ENCODE measurements at places on chromosomes 5 and 9.

DNA sequence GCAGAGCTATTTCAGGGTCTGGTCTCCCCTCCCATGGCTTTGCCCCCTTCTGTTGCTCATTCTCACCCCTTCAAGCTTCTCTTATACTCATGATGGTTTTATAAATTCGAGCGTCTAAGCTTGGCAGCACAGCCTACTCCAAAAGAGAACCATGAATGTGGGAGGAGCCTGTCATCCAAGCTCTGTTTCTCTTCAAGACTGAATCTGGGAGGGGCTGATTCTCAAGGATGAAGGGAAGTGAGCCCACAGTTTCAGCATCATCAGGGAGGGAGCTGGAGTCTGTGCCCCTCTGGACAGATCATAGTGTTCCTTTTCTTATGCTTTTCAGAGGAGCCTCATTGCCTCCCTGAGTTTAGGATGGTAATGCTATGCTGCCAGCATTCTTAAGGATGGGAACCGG is 168.6 kb downstream of the CFAP90 start:
- DNase-seq, result no peak

- no peak for DNase-seq
Observed at GRCh38 chr5:95403996-95404395, 12.8 kb downstream of the FAM81B start.

DNA sequence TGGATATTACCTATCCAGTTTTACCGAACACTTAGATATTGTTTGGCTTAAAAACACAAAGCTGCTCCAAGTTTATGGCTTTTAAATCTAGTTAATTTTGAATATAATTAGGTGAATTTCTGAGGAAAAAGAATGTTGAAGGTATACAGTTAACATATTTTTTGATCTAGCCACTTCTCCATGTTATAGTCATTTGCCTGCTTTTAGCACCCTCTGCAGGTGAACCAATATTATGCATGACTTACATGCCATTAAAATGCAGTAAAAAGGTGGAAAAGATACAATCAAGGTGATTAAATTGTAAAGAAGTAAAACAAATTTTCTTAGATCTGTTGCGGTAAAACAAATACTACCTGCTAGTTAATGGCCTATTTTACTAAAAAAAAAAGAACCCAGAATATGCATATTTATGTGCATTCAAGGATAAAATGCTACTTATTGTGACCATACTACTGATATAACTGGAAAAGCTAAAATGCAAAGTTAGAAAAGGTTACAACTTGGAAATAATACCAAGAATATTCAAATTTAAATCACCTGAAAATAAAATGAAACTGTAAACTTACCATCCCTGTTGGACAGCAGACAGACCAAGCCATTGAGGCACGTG is 132.1 kb downstream of the AP3B1 start:
- no peak for DNase-seq

DNA sequence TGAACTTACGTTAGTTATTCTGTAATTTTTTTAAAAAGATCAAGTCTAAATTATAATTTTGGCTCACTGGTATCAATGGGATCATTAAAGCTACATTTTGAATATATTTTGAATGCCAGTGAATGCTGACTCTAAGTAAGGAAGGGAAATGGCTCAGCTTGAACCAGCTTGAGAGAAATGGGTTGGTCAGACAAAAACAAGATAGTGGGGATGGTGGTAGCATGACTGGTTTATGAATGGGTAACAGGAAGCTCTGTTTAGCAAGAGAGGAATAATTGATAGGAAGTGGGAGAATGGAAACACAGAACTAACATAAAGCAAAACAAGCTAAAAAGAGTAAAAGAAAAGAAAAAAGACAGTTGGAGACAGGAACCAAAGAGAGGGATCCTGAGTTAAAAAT is 220.2 kb downstream of the ADAMTS6 start:
- DNase-seq, result no peak

DNA sequence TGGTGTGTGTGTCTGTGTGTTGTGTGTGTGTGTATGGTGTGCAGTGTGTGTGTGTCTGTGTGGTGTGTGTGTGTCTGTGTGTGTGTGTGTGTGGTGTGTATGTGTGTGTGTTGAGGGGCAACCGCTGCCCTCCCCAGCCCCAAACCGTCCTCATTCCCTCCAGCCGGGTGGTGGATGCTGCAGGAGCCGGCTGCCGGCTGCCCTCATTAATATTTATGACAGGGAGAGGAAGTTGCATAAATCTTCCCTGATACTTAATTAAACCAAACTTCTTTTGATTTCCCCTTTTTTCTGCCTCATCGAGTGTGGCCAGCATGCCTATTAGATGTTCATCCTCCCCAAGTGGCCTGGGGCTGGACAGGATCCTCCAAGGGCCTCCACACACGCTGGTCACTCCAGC is 121.4 kb upstream of the MVB12B start:
- DNase-seq, result no peak

DNA sequence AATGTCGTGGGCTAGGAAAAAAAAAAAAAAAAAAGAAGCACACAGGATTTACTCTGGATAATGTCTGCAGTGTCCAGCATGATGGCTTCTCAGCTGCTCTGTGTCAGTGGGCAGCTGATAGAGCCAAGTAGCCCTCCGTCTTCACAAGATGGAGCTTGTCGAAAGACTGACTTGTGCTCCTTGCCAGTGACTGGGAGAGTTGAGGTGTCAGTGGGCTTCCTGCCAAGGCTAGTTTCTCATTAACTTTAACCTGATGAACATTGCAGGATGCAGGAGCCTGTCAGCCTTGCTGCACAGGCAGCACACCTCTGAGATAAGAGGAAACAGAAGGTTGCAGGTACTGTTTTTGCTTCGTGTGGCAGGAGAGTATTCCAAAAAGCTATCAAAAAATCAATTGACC is 171.4 kb upstream of the SGCD start:
- no peak for DNase-seq

GRCh38 chr5:173648308-173648866 is 31.9 kb upstream of the BOD1 start:
- no peak for DNase-seq

DNA sequence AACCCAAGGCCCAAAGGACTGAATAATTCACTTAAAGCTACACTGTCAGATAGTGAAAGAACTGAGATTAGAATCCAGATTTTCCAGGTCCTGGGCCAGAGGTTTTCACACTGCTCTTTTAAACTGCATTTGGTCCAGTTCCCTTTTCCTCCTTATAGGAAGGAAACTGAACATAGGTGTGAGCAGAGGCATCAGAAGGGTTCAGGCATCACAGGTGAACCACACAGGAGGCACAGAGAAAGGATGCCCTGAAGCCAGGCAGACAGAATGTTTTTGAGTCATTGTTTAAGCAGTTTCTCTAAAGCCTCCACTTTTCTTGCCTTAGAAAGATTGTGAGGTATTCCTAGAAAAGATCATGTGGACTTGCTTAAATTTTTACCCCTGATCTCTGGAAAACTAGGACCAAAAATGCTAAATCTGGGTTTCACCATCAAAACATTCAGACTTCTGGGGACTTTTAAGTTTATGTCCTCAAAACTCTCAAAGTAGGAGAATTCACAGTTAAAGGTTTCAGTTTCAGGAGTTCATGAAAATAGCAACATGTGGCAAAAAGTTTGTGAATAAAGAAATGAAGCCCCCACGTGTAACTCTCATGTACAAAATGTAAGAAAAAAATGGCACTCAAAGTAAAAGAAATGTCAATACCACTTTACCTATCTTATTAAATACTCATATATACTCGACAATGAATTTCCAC is 386.1 kb downstream of the NTRK2 start:
- no peak for DNase-seq

DNA sequence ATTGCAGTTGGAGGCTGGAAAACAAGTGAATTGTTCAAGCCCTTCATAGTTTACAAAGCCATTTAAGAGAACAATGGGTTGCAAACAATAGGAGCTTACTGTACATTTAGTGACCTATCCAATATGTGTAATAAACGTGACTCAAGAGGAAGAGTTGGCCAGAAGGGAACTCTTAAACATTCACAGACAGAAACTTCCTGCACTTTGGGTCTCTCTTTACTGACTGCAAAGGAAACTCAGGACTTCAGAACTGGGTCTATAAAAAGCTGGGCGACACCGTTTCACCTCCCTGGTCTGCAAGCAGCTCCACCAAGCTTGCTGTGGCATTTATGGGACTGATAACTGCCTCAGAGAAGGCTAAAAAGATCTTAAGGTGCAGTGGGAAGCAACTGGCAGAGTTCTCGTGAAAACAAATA is 48.7 kb upstream of the SPATA31D4 start:
- no peak for DNase-seq

- DNase-seq, result no peak
Observed at GRCh38 chr9:108093773-108094675, 604.5 kb upstream of the KLF4 start.

DNA sequence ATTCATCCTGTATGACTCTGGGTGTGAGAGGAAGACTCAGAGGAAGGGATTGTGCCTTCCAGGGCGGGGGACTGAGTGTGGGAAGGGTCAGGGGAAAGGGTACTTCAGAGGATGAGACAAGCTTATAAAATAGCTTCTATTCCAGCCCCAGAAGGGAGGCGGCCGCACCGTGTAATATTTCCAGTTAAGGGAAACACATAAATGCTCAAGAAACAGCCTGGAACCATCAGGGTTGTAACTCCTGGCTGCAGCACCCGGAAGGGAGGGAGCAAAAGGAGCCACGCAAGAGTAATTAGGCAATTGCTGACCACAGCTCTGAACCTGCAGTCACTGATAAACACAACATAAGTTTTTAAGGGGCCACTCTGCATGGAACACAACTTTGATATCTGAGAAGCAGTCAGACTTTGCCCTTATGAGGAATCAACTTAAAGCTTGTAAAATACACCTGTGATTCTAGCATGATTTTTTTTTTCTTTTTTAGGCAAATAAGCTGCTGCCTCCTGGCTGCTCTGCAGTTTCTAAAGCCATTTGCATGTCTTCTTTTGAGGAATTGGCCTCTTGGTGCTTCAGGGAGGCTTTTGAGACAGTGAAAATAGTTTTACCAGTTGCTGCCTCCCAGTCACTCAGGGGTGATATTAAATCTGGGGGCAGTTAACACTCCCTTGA is 382.7 kb downstream of the ENC1 start:
- no peak for DNase-seq

- no peak for DNase-seq
Observed at GRCh38 chr5:119840175-119840574, 210.8 kb downstream of the FAM170A start.

DNA sequence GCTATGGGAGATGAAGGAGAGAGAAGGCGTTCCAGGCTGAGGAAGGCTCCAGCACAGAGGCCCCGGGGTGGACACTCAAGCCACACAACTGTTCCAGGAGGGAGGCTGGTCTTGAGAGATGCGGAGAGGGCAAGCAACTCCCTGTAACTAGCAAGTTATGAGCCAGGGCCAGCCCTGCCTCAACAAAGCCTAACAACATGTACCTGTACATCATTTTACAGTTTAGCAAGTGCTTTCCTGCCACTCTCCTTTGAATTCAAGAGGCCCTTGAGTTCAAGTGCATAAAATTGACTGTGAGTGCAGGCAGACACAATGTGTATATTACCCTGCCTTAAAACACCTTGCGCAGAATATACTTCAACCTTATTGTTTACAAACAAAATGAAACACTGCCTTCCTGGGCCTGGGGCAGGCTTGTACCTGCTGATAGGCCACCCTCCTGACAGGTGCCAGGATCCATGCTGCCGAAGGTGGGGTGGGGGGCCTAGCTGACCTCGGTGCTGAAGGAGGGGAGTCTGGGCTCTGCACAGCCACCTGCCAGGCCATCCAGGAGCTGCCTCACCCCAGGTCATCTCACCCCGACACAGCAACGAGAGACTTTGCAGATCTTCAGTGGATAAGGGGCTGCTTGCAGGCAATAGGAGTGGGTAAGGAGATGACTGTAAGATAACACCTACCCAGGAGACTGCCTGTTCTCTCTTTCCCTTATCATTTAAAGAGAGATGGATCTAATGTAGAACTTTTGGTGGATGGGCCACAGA is 80.0 kb downstream of the PPARGC1B start:
- DNase-seq, result no peak

DNA sequence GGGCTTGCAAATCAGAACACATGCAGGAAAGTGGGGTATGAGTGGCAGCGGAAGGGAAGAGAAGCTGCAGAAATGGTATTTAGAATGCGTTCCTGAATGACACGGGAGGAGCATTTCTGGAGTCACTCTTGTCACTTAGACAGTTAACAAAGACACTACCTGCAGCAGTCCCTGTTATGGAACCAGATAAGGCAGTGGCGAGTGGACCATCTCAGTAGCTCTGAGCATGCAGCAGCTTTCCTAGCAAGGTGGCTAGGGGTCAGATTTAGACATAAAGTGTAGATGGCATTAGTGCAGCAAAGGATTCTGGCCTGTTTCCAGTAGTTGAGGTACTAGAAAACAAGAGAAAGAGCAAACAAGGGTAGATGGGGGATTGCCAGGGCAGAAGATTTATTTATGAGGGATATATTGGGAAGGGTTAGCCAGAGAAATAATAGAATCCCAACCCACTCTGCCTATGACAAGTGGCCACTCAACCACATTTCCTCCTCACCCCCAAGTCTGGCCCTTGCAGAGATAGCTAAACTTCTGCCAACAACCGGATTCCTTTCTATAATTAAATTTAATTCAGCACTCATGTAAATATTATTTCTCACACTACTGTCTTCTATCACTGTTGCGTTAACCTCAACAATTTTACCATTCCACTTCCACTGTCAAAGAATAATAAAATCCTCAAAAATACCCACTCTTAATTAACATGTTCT is 201.6 kb downstream of the DCP2 start:
- no peak for DNase-seq
